ENCODE measurements at places on chromosomes 11 and 22. TPM values are rescaled to one million over a fixed set of nuclear protein-coding genes. Genes with fewer than 3 reads are reported as not detected.

DNA sequence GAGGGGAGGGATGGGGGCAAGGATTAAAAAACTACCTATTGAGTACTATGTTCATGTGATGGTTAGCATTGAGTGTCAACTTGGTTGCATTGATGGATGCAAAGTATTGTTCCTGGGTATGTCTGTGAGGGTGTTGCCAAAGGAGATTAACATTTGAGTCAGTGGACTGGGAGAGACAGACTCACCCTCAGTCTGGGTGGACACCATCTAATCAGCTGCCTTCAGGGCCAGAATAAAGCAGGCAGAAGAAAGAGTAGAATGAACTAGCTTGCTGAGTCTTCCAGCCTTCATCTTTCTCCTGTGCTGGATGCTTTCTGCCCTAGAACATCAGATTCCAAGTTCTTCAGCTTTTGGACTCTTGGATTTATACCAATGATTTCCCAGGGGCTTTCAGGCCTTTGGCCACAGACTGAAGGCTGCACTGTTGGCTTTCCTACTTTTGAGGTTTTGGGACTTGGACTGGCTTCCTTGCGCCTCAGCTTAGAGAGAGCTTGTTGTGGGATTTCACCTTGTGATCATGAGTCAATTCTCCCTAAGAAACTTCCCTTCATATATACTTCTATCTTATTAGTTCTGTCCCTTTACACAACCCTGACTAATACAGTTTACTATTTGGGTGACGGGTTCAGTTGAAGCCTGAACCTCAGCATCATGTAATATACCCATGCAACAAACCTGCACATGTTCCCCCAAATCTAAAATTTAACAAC, 70.2 kb downstream of the MTNR1B start:
- no peak for DNase-seq

GRCh38 chr11:130418756-130419155, 9.7 kb downstream of the ADAMTS8 start:
- no peak for DNase-seq

DNA sequence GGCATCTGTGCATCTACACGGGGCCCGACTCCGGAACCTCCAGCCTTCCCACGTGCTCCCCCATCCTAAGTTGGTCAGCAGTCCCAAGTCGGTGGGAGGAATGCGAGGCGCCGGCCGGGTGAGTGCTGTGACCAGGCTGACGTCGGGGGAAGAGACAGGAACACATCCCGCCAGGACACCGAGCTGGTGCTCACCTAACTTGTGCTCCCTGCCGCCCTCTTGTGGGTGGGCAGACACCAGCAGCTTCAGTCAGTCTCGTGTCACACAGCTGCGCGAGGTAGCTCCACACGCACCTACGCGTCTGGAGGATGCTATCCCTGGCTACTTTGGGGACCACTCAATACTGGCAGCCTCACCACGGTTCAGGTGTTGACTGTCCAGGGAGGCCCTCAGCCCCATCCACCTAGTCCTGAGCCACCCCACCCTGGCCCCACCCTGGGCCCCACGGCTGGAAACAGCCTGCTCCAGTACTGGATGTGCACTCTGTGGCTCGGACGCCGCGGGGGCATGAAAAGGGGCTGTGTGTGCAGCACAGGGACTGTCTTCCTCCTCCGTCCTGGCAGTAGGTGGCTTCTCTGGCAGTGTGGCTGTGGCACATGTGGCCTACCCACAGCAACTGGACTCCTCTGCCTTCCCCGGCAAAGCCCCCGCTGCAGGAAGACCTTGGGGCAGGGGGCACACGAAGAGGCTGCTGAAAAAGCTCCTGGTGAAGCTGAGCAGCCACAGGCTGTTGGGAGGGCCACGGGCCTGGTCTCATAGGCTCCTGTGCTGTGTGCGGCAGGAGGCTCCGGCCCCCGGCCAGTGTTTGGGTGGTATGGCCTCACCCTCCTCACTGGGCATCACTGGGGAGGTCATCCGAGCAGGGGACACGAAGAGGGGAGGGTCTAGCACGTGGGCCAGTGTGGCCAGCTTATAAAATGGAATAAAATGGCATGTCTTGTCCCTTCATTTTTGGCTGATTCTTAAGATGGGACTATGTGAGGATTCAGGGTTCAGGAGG, 11.2 kb upstream of the BID start:
- peak; percentile 54 for DNase-seq

DNA sequence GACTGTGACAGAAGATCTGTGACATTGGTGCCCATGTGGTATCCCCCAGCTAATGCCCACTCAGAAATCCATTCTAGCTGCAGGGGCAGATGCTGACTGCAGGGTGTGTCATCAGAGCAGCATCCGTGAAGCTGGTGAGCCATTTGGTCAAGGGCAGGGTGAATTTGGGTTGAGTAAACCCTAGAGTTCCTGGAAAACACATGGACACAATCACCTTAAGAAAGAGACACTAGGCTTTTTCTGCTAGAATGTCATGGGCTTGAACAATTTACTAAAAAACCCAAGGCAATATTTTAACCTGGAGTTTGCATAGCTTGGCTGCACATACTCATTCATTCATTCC, 100.0 kb downstream of the ADAMTS15 start:
- DNase-seq: no peak

GRCh38 chr11:15688351-15688792, 573.6 kb downstream of the INSC start:
- DNase-seq: no peak

- DNase-seq: peak; percentile 76
Measured at GRCh38 chr11:7098235-7098832, 9.5 kb downstream of the RBMXL2 start.

DNA sequence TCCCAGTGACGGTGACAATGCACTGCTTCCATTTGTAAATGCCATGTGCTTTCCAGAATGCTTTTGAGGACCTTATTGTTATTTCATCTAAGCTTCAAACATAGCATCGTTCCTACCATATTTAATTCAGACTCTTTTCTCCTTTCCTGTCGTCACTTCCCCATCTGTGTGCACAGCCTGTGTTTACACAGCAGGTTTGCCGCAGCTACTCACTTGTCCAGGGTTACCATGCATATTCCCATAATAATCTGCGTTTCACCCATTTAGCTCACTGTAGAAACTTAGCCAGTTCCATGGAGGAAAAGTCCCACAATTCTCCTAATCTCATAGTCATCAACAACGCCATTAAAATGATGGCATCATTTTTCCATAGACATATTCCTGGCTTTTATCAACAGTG, 48.0 kb downstream of the FLI1 start:
- no peak for DNase-seq

- peak; percentile 82 for DNase-seq
Measured at GRCh38 chr11:61890529-61891330, 615 bp downstream of the FADS3 start.

GRCh38 chr22:22605074-22605404, 39.4 kb upstream of the GGTLC2 start:
- no peak for DNase-seq

DNA sequence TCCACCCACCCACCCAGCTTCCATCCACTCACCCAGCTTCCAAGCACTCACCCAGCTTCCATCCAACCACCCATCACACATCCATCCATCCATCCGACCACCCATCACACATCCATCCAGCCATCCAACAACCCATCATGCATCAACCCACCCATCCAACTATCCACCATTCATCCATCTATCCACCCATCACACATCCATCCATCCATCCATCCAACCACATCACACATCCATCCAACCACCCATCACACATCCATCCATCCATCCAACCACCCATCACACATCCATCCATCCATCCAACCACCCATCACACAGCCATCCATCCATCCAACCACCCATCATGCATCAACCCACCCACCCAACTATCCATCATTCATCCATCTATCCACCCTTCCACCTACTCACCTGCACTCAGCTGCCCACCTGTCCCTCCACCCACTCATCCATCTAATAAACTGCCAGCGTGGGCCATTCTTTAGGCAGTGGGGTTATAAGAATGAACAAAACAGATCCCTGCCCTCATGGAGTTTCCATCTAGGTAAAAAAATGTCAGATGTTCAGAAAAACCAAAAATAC, 88.2 kb downstream of the CELSR1 start:
- no peak for DNase-seq

DNA sequence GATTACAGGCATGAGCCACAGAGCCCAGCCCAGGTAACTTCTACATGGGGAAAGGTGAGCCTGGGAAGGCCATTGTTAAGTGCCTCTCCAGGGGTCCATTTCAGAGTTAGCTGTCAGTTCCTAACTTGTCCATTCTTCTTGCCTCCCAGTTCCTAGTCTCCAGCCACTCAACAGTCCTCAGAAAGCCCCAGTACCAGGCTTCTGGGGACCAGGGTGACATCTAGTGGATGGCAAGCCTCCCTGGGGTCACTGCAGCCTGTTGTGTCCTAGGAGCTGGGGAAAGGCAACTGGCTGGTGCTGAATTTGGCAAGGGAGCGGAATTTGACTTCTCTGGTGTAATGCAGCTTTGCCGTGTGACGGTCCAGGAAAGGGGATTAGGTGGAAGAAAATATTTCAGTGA, 2.1 kb downstream of the LGALS12 start:
- peak; percentile 24 for DNase-seq

DNA sequence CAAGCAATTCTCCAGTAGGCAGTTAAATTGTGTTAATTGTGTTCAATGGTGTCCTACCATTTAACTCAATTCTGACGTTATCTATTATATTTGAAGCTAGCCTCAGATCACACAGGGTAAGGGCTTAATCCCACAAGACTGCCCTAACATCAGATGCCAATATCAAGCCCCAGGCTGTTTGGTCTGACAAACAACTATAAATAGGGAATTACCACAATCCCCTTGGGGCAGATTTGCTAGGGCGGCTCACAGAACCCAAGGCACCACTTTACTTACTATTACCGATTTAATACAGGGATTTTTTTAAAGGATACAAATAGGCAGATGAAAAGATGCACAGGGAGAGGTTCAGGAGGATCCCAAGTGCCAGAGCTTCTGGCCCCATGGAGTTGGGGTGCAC, 678.4 kb downstream of the OPCML start:
- no peak for DNase-seq

- no peak for DNase-seq
Measured at GRCh38 chr11:69941546-69942332, 122.5 kb upstream of the FGF3 start.

DNA sequence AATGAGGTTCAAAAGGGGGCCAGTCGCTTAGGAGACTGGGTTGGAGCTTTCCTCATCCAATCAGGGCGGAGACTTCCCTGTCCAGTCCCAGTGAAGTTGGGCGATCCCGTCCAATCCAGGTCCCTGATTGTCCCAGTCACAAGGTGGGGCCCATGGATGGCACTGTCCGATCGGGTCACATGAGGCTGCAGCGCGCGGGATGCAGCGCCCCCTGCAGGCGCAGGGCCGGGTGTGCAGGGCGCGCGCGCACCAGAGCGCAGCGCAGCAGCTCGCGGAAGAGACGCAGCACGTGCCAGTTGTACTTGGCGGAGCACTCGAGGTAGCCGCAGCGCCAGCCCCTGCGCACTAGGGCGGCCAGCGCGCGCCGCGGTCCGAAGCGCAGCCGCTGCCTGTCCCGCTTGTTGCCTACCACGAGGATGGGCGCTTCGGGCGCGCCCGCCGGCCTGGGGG, 2.3 kb downstream of the RASL10A start:
- DNase-seq: peak; percentile 70

DNA sequence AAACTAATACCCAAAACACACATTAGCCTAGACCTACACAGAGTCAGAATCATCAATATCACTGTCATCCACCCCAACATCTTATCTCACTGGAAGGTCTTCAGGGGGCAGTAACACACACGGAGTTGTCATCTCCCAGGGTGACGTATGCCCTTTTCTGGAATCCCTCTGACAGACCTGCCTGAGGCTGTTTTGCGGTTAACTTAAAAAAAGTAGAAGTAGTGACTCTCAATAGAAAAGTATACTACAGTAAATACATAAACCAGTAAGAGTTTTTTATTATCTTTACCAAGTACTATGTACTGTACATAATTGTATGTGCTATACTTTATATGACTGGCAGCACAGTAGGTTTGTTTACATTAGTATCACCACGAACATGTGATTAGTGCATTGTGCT, 80.5 kb downstream of the PGR start:
- no peak for DNase-seq

ABTB2 gene
- 0.23 TPM for total RNA-seq

GSTT2B gene
- 1.4 TPM for total RNA-seq

OR51B4 gene
- not detected for total RNA-seq

PNPLA3 gene
- 2.7 TPM for total RNA-seq

PGA4 gene
- not detected for total RNA-seq

FAM83F gene
- total RNA-seq: under 0.01 TPM

SHANK2 gene
- 0.37 TPM for total RNA-seq

FAT3 gene
- total RNA-seq: 0.37 TPM

MOGAT2 gene
- total RNA-seq: not detected

AMOTL1 gene
- 53.4 TPM for total RNA-seq

CHRDL2 gene
- total RNA-seq: not detected

RASSF10 gene
- 5.1 TPM for total RNA-seq

TNNT3 gene
- not detected for total RNA-seq

IL10RA gene
- 0.09 TPM for total RNA-seq
